Spinal cord (tissue), 10 donors: ENCODE measurements at places on chromosomes 3 and 15.

DNA sequence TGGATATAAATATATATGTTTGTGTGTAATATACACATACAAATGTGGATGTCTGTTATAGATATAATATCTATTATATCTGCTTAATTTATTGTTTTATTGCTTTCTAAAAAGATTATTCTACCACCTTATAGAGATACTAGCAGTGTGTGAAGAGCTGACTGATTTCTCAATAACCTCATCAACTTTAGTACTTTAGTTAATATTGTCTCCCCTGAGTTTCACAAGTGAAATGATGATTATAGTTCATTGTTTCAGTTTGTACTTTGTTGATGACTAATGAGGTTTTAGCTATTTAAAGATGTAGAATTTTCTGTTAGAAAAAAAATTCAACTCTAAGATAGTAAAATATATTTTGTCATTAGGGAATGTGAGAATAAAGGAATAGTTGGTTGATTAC lies 11.4 kb downstream of the RSRC1 start:
- DNase-seq, result no peak

GRCh38 chr15:68303560-68304436 lies 26.3 kb downstream of the FEM1B start:
- no peak for DNase-seq

DNA sequence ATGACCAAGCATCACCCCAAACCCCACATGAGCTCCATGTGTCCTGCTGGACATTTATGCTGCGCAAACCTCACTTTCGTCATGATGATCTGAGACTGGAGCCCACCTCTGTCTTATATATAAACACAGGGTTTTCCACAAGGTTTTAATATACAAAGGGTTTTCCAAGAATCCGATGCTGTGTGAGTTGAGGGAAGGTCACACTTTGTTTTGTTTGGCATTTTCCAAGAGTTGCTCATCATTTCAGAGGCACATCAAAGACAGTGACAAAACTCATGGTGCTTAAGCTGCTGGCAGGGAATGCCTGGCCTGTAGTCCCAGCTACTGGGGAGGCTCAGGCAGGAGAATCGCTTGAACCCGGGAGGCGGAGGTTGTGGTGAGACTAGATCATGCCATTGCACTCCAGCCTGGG lies 20.0 kb downstream of the EFCC1 start:
- DNase-seq, result no peak

DNA sequence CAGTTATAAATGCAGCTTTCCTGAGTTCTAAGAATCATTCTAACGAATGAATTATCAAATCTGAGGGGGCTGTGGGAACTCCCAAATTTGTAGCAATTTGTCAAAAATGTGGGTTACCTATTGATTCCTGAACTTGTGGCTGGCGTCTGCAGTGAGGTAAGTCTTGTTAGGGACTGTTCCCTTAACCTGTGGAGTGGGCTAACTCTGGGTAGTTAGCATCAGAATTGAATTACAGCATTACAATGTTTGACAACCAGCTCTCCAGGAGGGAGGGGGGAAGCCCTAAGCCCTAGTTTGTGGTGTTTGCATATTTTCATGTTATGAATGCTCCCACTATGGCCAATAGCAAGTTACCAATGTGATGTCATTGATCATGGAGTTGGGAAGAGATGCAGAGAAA lies 65.9 kb upstream of the STT3B start:
- DNase-seq, result no peak

- DNase-seq, result no peak
Measured at GRCh38 chr3:23575697-23576096, 230.1 kb upstream of the UBE2E1 start.

GRCh38 chr3:138034918-138035317 lies 25.0 kb downstream of the CLDN18 start:
- no peak for DNase-seq

GRCh38 chr3:118011910-118012309 lies 1022.7 kb downstream of the IGSF11 start:
- DNase-seq, result no peak

GRCh38 chr3:72888546-72889309 lies 882 bp downstream of the GXYLT2 start:
- DNase-seq, result no peak

DNA sequence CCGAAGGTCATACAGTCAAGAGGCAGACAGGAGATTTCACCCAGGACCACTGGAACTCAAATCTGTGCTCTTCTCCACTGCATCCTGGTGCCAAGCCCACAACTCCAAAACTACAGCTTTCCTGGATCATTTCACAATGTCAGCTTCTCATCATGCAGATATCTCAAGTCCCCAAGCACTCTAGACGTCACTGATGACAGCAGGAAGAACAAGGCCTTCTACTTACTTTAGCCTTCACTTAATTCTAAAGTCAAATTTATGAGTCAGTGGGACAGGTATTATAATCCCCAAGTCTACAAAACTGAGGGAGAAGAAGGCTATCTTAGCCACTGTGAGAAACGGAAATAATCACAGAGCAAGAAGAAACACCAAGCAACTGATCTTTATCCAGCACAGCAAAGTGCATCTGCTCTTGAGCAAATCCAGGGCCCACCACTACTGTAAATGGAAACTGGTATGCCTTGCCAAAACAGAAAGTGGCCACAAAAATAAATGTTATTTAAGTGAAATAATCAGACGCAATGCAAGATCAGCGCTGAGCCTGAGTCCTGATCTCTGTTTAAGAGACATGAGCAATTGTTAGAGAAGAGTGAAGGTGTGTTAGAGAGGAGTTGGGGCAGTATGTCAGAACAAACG lies 928 bp downstream of the RAD18 start:
- DNase-seq, result no peak

DNA sequence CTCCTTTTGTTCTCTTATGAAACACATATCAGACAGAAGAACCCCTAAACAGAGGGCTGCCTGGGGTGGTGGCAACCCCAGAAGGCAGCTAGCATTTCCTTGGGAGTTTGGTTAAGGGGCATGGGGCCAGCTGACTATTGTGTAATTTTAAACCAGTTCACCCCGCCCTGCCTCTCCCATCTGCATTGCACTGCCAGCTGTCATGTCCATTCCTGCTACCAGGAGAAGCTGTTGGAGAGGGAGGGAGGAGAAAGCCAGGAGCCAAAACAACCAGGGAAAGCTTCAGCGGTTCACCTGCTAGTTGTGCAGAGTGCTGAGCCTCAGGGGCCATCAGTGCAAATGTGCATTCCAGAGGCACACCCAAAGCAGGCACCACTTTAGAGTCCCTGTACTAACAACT lies 47.6 kb upstream of the ATP1B3 start:
- no peak for DNase-seq

DNA sequence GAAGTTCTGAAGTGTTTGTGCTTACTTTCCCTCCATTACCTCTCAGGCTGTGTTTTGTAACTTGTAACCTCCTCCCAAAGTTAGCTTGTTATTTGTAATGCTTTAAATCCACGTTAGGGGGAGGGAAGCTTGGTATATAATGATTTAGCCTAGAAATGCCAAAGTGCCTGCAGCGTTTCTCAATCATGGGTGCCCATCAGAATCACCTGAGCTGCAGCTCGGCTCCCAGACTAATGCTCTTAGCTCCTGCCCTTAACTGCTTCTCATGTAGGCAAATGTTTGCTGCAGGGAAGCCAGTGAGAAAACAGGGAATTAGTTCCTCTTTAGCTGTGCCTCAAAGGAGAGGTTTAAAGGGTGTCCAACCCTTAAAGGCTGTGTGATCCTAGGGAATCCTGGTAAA lies 219.2 kb upstream of the NAALADL2 start:
- DNase-seq, result no peak

DNA sequence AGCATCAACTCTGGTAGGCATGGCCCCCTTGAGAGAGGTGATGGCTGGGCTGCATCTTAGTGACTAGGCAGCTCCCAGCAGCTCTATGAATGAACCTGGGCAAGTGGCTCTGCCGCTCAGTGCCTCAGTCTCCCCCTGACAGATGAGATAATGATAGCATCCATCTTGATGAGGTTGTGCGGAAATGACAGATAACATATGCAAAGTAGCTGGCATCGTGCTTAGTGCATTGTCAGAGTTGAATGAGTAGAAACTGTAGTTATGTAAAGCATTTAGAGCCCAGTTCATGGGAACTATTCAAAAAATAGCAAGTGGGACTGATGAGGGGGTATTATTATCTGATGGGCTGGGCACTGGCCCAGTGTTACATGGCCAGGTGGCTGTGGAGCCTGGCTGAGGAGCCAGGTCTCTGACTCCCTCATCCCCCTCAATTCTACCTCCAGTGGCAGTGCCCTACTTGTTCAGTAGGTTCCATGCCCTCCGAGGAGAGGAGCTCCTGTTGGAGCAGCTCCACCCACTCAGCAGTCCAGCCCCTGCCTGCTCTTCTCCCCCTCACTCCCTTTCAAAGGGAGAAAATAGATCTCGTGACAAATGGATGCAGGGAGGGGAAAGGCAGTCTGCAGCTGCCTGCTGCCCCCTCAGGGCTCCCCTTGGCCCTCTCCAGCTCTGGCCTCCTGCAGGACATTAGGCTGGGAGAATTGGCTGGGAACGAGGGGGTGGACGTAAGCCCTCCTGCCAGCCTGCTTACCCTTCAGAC lies 6.6 kb downstream of the PRKCD start:
- DNase-seq, result no peak

DNA sequence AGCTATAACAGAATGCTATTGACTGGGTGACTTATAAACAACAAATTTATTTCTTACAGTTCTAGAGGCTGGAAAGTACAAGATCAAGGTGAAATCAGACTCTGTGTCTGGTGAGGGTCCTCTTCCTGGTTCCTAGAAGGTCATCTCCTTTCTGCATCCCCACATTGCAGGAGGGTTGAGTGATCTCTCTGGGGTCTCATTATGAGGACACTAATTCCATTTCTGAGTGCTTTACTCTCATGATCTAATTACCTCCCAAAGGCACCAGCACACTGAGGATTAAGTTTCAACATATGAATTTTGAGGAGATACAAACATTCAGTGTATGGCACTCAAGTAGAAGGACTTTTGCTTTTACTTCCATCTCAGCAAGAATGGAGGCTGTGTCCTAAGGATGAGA lies 534.1 kb upstream of the KCNMB2 start:
- DNase-seq, result no peak

DNA sequence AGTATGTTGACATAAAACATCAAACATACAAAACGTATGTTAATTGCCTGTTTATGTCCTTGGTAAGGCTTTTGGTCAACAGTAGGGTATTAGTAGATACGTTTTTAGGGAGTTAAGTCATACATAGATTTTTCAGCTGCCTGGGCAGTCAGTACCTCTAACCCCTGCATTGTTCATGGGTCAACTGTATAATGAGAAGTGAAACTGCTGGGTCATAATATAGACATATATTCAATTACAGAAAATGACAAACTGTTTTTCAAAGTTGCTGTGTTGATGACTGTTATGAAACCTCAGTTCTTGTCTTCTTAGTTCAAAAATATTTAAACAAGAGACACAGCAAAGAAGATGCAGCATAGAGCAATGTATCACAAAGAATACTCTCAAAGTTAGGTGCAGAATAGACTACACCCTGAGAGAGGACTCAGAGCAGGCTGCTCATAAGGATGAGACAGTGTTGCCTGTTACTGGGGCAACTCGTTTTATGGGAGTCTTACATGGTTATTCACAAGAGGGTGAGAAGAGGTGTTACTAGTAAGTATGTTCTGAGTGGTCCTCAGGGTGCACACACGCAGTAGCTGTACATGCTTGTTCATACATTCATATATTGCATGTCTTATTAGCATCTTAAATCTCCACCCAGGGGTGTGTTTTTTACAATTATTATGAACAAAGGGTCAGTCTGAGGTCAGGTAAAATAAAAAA lies 53.1 kb upstream of the ADAMTS17 start:
- no peak for DNase-seq

DNA sequence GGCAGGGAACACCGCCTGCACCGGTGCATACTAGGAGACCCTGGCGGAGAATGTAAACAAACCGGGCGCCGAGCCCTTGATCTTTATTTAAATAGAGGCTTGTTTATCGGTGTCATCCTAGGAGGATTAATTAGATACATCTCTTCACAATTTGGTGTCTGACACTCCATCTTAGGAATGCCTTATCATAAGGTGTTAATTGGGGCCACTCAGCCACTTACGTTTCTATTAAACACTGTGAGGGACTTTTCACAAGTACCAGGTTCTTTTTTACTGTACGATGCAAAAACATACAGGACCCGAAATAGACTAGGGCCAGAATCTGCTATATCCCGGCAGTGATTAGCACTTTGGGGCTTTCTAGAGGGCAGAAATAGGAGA lies 8.0 kb downstream of the EOMES start:
- DNase-seq, result no peak

- DNase-seq, result peak; percentile 90
Measured at GRCh38 chr3:1092771-1093170, at the start of gene CNTN6. Gene CNTN6, plus strand, starts transcription at chr3:1093024. Its CDS starts 54,985 bp downstream, at chr3:1148009.

GRCh38 chr3:51044982-51045381 lies 340.1 kb upstream of the MANF start:
- DNase-seq, result no peak

DNA sequence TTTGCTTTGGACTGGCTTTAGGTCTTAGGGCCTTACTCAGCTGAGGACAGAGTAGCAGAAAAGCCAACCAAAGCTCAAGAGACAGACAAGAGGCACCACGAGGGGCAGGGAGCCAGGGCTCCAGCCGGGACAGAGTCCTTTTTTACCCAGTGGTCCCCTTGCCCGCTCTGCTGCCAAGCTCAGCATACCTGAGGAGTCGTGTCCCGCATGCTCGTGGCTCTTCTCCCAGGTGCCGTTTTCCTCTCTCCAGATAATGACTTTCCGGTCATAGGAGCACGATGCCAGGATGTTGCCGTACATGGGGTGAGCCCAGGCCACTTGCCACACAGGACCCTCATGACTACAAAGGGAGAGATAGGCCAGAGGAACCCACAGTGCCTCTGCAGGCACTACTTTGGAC lies 8.5 kb downstream of the SEC13 start:
- no peak for DNase-seq

- no peak for DNase-seq
Measured at GRCh38 chr15:97652700-97653167, 307.8 kb upstream of the ARRDC4 start.

DNA sequence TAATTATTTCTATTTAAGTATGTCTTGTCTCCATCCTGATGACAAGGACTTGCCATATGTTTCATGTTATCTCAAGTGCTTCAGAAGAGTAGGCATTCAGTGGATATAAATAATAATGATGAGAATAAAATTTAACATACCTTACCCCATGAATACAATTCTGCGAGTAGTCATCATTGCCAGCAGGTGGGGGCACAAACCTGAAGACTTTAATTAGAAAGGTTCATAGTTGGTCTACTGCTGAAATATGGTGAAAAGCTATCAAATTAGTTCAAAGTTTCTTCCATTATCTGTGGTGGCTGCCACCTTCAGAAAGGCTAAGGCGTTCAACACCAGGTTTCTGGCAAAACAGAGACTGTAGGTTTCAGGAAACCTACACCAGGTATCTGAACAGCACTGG lies 100.9 kb downstream of the P3H2 start:
- DNase-seq, result no peak

GRCh38 chr3:159301961-159302360 lies 500.1 kb downstream of the MFSD1 start:
- peak; percentile 53 for DNase-seq
